ENCODE measurements at places on chromosomes 5 and 9.
A peak's percentile ranks its signal among the peaks of the same experiment; 100 is the strongest.

GRCh38 chr9:99870126-99870525 lies 36.3 kb upstream of the STX17 start:
- DNase-seq = no peak

DNA sequence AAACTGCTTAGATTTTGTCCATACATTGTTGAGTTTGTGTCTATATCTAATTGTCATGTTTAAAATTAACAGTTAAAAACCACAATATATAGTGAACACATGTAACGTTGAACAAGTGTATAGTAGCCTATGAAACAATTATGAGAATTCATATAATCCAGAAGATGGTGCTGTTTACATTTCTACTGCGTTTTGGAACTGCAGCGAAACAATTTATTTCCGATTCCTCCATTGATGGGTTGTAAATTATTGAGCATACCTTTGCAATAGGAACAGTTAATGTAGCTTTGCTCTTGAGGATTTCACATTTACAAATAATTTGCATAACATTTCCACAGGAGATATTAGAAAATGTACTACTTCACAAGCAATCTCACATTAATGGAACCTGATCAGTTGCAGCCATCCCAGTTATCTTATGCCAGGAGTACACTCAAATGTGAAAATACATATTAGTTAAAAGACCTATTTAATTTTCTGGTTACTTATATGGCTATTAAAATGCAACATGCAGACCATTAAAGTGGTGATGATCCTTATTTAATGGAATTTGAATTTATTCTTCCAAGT lies 411.8 kb downstream of the CDH10 start:
- no peak for DNase-seq

- no peak for DNase-seq
Observed at GRCh38 chr5:107505763-107506534, 164.8 kb downstream of the EFNA5 start.

- no peak for DNase-seq
Observed at GRCh38 chr5:175104677-175105076, 339.3 kb downstream of the DRD1 start.

GRCh38 chr5:1152771-1153282 lies 41.0 kb upstream of the SLC12A7 start:
- peak; percentile 82 for DNase-seq

- no peak for DNase-seq
Observed at GRCh38 chr9:90562229-90562628, 80.4 kb downstream of the DIRAS2 start.

- DNase-seq = no peak
Observed at GRCh38 chr5:139588962-139589361, 27.8 kb downstream of the UBE2D2 start.

- no peak for DNase-seq
Observed at GRCh38 chr5:35320029-35320428, 89.7 kb upstream of the PRLR start.

GRCh38 chr5:177510567-177511053 lies 984 bp upstream of the DOK3 start:
- DNase-seq = no peak

DNA sequence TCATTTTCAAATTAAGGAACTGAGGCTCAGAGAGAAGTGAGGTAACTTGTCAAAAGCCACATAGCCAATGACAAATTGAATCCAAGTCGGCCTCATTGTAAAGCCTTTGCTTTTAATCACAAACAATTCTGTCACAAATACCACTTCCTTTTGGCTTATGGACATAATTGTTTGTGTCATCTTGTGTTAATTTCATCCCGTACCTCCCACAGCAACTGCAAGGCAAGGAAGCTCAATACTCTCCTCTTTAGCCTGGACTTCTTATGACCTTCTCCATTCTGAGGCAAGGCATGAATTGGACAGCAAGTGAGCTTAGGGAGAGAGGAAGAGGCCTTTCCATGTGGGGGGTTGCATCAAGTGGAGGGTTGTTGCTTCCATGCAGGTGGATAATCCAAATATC lies 62.2 kb upstream of the SLC2A8 start:
- no peak for DNase-seq

DNA sequence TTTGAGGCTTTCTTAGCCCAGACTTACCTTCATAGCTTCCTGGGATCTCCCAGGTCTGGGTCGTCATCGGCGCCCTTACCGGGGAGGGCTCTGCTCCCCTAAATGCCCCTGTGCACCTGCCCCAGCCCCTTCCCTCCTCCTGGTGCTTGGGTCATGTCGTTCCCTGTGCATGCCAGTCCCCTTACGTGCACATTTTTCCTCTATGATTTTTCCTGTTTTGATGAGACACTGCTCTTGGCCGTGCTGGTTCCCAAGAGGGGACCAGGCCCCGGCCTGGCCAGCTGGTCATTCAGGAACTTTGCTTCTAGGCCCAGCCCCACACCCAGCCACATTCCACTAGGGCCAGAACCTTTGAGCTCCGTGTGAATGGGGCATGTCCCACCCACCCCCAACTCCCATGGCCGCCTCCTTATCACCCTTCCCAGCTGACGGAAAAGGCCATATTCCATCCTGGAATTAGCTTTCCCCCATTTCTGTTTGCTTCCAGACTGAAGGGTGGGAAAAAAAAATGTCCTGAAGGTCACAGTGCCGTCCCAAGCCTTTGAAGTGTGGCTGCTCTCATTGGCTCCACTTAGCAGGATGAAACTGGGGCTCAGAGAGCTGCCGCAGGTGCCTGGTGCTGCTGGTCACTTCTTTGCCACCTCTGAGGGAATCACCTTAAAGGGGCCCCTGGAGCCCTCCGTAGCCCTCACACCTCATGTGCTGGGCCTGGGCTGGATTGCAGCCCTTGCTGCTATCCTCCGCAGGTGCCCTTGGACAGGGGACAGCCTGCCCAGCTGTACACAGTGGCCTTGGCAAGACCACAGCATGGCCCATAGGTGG lies 25.1 kb downstream of the ERGIC1 start:
- peak; percentile 72 for DNase-seq

- no peak for DNase-seq
Observed at GRCh38 chr5:171149333-171149732, 159.7 kb upstream of the TLX3 start.

DNA sequence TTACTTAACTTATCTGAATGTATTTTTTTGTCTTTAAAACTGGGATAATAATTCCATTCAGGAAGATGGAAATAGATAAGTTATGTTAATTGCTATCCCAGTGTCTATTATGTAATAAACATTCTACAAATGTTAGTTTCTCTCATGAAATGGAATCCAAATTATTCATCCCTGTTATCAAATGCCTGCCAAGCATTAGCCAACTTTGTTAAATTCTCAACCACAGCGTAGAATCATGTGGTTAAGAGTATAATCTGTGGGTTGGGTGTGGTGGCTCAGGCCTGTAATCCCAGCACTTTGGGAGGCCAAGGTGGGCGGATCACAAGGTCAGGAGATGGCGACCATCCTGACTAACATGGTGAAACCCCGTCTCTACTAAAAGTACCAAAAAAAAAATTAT lies 912.9 kb upstream of the SEMA6A start:
- peak; percentile 72 for DNase-seq

- DNase-seq = no peak
Observed at GRCh38 chr9:133682818-133683585, 46.8 kb downstream of the DBH start.

DNA sequence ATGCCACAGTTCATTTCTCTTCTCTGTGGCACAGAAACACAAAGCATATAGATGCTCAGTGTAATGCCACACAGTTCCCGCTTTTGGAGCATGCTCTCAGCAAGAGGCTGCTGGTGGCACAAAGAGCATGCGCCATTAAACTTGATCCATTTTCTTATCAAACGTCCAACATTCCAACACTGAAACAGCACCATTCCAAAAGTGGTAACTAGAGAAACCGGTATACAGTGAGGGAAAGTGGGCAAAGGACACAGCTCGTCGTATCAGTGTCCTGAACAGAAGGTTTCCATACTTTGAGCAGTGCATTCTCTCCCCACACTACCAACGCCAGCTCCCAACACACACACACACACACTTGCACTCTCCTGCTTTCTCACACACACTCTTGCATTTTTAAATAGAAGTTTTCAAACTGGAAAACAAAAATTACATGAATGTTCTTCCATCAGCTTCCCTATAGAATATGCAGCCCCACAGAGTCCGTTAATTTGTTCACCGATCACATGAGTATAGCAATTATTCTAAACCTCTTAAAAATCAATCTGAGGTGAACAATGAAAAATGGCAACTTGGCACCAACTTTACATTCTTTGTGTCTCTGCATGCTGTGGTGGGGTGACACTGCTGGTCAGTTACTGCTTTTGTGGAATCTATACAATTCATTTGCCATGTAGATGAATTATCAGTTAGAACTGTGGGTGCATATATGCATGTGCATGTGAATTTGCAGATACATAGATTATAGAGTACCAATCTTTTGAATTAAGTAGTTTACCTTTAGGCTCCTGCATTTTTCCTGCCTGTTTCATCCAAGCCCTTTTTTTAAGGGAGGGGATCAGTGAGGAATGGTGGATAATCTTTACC lies 5.7 kb downstream of the NFIB start:
- no peak for DNase-seq

DNA sequence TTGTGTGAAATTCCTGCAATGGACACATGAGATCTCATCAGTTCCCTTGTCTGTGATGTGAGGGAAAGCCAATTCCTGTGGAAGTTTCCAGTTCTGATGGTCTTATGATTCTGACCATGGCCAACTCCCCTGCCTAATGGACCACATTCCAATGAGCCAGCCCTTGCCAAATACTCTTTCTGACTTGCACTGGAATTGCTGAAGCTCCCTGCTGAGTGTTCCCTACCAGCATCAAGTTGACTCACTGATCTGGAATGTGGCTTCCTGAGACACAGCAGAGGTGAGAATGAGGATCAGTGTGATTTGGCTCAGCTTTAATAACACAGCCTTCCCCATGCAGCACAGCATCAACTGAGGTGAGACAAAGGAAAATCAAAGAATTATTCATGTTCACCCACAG lies 427.8 kb downstream of the KDM4C start:
- DNase-seq = peak; percentile 89

- DNase-seq = no peak
Observed at GRCh38 chr9:115024925-115025535, 92.9 kb downstream of the TNC start.

- no peak for DNase-seq
Observed at GRCh38 chr9:77946969-77947620, 84.5 kb downstream of the GNAQ start.

DNA sequence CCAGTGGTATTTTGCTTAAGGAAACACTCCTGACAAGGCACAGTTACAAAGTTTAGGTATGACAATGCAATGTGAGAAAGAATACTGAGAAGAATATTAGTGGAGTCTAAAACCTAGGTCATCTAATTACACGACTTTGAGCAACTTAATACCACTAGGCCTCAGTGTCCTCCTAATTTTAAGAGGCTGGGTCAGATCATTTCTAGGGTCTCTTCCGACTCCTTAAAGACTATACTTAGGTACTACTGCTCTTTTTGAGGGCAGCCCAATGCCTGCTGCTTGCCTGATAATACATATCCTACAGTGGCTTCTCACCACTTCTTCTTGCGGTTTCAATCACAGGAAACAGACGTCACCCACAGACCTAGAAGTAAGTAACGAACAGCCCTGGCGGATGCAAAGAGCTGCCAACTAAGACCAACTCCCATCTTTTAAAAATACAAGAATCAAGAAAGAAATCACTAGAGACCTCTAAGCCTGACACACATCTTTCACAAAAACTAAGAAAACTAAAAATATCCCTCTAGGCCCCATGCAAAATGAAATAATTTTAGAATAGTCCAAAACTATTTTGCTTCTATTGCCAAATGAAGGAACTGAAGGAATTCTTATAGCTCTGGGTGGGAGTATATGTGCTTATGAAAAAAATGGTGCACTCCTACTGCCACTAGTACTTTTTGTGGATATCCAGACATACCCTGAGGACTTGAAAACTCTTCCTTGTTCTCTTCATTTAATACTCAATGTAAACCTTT lies 13.1 kb downstream of the DIAPH1 start:
- no peak for DNase-seq

DNA sequence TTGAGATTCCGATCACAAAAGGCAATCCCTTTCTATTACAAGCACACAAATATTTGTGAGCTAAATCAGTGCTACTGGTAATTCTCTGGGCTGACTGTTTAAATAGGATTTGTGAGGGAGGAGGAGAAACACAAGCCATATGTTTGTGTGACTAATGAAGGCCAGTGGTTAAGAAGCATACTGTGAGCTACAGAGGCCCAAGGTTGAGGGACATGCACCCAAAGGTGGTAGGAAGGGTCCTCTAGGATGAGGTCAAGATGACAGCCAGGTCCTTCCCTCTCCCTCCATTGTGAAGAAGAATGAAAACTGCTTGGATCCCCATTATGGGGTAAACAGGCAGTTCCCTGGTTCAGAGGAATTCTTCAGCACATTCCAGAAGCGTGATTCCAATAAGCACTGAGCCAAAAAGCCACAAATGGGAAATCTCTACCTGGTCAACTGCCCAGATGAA lies 83.9 kb downstream of the SPOCK1 start:
- peak; percentile 76 for DNase-seq

GRCh38 chr9:37486616-37487548 lies 1.1 kb downstream of the POLR1E start:
- DNase-seq = peak; percentile 96

DNA sequence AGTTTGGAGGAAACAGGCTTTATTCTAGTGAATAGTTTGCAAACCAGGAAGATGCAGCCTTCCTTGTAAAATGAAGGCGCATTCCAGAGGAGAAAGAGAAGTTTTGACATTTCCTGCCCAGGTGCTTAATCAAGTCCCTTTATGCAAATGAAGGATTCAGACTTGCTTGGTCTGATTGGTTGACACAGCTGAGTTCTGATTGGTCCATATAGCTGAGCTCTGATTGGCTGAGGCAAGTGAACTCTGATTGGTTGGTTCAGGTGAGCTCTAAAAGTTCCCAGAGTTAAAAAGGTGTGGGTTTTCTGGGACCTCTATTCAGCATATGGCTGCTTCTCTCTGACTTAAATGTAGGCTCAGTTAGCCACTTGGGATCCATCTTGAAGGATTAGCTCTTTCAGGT lies 151.0 kb downstream of the CACNA1B start:
- no peak for DNase-seq

- no peak for DNase-seq
Observed at GRCh38 chr5:68240202-68240601, 24.6 kb downstream of the PIK3R1 start.

DNA sequence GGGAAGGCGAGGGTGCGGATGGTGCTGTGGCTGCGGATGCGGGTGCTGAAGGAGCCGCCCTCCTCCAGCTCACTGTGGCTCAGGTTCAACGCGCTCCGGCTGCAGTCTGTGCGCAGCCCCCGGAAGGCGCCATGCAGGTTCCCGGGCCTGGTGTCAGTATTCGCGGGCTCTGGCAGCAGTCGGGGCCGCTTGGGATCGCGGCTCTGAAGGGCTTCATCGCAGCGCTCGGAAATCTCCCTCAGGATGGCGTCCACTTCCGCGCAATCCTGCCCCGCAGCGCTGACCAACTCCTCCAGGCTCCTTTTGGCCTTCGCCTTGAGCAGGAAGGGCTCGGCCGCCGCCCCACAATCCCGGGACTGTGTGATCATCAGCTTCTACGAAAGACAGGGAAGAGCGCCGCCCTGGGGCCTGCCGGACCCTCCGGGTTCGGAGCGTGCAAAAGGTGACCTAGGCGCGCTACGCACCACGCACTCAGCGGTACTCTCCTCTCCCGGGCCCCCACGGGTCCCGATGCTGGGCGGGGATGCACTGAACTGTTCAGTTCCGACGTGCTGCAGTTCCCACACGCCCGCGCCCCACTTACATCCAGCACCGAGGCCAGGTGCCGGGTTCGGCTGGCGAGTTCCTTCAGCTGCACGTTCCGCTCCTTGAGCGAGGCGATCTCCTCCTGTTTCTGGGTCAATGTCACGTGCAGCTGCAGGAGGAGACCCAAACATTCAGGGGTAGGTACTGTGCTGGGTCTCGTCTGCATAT lies 6.5 kb downstream of the MCIDAS start:
- DNase-seq = no peak
